ENCODE measurements at places on chromosomes 6 and 20. TPM values are rescaled to one million over a fixed set of nuclear protein-coding genes. Genes with fewer than 3 reads are reported as not detected.

DNA sequence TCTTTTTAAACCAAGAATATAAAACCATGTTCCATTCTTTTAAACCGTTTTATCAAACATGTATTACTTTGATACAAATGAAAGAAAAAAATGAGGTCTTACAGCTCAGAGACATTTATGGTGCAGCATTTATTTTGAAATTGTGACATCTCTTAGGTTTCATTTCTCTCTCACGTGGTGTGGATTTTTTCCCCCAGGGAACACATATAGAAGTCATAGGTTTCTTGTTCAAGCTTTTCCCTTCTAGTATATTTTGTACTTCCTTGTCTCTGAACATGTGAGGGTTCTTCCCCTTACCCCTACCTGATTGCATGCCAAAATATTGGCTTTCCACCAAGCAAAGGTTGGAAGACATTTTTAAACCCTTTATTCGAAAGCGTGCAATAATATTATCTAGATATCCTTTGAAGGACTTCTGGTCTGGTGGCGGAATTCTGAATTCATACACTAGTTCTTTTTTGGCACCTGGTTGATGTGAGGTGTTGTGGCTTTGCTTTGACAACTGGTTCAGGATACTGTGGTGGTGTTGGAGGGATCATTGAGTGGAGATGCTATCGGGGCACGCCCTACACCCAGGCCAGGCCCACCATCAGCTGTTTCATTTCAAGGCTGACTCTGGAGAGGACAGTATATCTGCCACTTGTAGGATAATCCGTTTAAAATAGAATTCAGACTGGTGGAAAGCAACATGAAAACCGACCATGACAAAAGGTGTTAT, 5.6 kb upstream of the FAM50B start:
- no peaks in the 10 kb centered on the region for H3K4me1 ChIP-seq
- H3K4me3 ChIP-seq = no peak overlapping the region
- no peak for DNase-seq
- no peaks in the 10 kb centered on the region for H3K36me3 ChIP-seq
- H3K27me3 ChIP-seq = no peaks in the 10 kb centered on the region
- H3K27ac ChIP-seq = no peak overlapping the region

DNA sequence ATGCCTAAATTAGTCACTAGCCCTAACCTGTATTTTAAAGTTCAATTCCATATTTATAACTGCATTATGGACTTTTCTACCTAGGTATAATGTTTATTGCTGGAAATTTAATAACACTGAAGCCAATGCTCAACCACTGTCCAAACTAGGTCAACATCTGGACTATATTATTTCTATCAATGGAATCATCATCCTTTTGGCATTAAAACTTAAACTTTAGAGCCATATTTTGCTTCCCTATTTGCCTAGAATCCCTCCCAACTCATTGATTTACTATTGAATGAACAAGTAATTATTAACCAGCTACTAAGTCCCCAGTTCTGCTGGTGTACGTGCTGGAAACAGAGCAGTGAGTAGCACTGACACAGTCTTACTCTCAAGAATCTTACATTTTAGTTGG, 291.7 kb upstream of the SPTLC3 start:
- no peaks in the 10 kb centered on the region for H3K27me3 ChIP-seq
- no peaks in the 10 kb centered on the region for H3K4me1 ChIP-seq
- H3K27ac ChIP-seq = no peak overlapping the region

DNA sequence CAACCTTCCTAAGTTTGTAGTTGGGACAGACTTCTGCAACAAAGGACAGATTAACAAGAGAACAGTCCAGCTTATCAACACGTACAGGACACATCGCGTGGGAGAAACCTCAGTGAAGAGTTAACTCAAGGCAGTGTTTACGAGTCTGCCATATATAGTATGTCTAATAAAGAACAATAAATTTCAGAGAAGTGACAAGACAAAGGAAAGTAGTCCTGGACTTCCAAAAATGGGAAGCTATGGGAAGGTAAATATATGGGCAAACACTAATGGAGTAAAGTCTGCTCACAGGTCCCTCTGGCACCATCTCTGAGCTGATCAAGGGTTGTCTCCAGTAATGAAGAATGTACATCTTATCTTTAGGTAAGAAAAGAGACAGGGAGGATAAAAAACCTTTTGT, 34.9 kb downstream of the GCM1 start:
- DNase-seq = no peak
- H3K36me3 ChIP-seq = no peaks in the 10 kb centered on the region
- peaks cover 5% of the 10 kb centered on the region for H3K27me3 ChIP-seq
- no peak overlapping the region for H3K27ac ChIP-seq
- H3K4me3 ChIP-seq = no peak overlapping the region

- H3K4me3 ChIP-seq = peak overlapping the region; percentile 7
- peaks cover 53% of the 10 kb centered on the region for H3K27me3 ChIP-seq
- H3K27ac ChIP-seq = no peak overlapping the region
- DNase-seq = no peak
- H3K36me3 ChIP-seq = no peaks in the 10 kb centered on the region
- H3K4me1 ChIP-seq = peaks cover 30% of the 10 kb centered on the region
Observed at GRCh38 chr6:98835149-98836024, 1.0 kb downstream of the POU3F2 start.

GRCh38 chr6:111602481-111603011, 3.1 kb downstream of the TRAF3IP2 start:
- no peaks in the 10 kb centered on the region for H3K27me3 ChIP-seq
- H3K4me1 ChIP-seq = peaks cover 14% of the 10 kb centered on the region
- no peak for DNase-seq

CST2 gene
- total RNA-seq = not detected

CPXM1 gene
- total RNA-seq = 0.71 TPM

RSPO3 gene
- not detected for total RNA-seq

DNA sequence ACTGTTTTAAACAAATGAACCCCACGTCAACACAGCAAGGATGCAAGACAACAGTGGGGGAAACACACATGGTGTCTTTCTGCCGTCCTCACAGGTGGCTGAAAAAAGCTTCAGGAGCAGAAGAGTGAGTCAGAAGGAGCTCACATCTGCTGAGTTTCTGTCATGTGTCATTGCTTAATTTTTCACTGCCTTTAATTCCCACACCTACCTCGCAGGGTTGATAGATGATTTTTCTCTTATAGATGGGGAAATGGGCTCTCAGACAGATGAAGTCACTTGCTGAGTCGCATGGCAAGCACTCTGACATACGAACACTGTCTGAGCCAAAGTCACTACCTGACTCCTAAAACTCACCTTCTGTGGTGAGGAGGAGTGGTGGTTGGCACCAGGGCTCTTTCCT, 28.3 kb upstream of the CARMIL1 start:
- H3K4me3 ChIP-seq = no peak overlapping the region
- no peaks in the 10 kb centered on the region for H3K36me3 ChIP-seq
- no peaks in the 10 kb centered on the region for H3K4me1 ChIP-seq
- no peak overlapping the region for H3K27ac ChIP-seq
- no peak for DNase-seq

FOXF2 gene
- total RNA-seq = not detected

DNA sequence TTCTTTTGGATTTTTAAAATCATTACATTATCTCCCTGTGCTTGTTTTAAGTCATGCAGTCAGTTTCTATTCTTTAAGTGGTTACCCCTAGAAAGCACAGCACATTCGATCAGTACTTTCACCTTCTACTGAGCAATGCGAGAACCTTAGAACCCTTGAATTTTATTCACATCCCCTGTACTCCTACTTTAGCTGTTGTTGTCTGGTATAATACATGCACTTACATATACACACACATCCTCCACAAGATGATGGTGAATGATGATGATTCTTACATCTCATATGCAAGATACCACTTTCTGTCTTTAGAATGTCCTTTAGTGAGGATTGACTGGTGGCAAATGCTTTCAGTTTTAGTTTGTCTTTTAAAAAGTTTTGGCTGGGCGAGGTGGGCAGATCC, 5.7 kb downstream of the CDC40 start:
- no peaks in the 10 kb centered on the region for H3K36me3 ChIP-seq
- no peak overlapping the region for H3K27ac ChIP-seq
- peaks cover 53% of the 10 kb centered on the region for H3K4me1 ChIP-seq
- no peak for DNase-seq
- no peak overlapping the region for H3K4me3 ChIP-seq

LRFN2 gene
- not detected for total RNA-seq

DNA sequence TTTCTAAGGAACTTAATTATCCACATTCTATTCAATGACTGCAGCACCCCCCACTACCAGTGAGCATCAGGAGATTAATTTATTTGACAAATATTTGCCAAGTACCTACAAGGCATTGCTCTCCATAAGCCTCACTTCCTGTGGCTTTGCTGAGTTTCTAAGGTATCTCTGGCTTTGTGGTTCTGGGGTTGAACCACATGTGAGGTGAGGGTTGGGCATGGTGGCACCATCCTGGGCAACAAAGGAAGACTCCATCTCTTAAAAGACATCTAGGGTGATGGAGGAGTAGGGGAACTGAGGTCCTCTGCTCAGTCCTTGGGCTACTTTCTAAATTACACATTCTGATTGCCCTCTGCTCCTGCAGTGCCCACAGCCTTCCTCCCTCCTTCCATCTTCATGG, 25.5 kb upstream of the WFDC2 start:
- no peaks in the 10 kb centered on the region for H3K36me3 ChIP-seq
- H3K4me3 ChIP-seq = no peak overlapping the region
- no peak overlapping the region for H3K27ac ChIP-seq

GRCh38 chr20:42492290-42492689, 697.4 kb downstream of the PTPRT start:
- H3K36me3 ChIP-seq = no peaks in the 10 kb centered on the region
- H3K4me1 ChIP-seq = no peaks in the 10 kb centered on the region
- no peaks in the 10 kb centered on the region for H3K27me3 ChIP-seq
- no peak overlapping the region for H3K4me3 ChIP-seq

DNA sequence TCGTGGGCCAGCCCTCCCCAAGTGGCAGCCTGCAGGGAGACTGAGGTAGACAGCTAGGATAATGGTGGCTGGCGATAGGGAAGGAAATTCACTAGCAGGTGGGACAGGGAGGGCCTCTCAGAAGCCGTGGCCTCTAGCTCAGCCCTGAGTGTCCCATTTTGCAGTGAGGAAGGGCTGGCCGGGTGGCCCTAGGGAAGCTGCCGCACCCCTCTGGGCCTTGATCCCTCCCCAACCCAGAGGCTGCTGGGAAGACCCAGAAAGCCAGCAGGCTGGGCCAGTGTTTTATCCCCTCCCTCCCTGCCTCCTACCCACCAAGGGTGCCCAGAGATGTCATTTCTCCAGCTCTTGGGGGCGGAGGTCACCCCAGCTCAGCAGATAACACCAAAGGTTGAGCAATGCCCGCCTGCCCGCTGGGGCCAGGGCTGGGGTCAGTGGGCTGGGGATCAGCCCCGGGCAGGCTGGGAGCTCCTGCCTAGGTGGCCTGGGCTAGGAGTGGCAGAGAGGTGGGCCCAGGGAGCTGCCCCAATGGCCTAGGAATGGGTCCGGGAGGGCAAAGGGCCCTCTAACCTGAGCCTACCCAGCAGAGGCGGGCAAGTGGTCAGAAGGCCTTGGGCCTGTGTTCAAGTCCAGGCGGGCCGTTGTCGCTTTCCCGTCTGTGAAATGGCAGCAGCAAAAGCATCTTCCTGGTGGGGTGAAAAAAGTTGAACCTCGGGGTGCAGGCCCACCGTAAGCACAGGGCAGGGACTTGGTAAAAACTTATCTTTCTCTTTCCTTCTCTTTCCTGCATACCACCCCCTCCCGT, 1.6 kb upstream of the CEBPB start:
- H3K27me3 ChIP-seq = no peaks in the 10 kb centered on the region
- no peak overlapping the region for H3K27ac ChIP-seq
- no peak overlapping the region for H3K4me3 ChIP-seq
- H3K4me1 ChIP-seq = peaks cover 16% of the 10 kb centered on the region

- H3K27me3 ChIP-seq = no peaks in the 10 kb centered on the region
- DNase-seq = no peak
- H3K27ac ChIP-seq = no peak overlapping the region
- no peaks in the 10 kb centered on the region for H3K4me1 ChIP-seq
- no peak overlapping the region for H3K4me3 ChIP-seq
Observed at GRCh38 chr6:42093582-42094329, 43.4 kb downstream of the TAF8 start.

DNA sequence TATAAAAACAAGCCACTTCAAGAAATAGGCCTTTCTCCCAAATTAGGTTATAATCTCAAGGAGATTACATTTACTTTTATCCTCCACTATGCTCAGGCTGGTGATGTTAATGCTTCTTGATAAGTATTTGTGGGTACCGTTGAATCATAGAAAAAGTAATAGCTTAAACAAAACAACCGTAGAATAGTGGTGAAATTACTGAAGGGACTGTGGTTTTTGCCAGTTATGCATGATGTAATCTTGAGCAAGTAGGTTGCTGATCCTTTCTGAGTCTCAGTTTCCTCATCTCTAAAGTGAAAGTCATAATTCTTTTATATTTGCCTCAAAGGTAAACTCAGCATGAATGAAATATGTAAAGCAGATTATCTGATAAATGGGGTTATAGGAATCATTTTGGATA, 187.3 kb upstream of the JAG1 start:
- no peak for DNase-seq
- no peaks in the 10 kb centered on the region for H3K36me3 ChIP-seq
- no peak overlapping the region for H3K27ac ChIP-seq
- H3K4me3 ChIP-seq = no peak overlapping the region
- no peaks in the 10 kb centered on the region for H3K27me3 ChIP-seq
- no peaks in the 10 kb centered on the region for H3K4me1 ChIP-seq

ULBP3 gene
- 1.2 TPM for total RNA-seq

VNN1 gene
- not detected for total RNA-seq

DNA sequence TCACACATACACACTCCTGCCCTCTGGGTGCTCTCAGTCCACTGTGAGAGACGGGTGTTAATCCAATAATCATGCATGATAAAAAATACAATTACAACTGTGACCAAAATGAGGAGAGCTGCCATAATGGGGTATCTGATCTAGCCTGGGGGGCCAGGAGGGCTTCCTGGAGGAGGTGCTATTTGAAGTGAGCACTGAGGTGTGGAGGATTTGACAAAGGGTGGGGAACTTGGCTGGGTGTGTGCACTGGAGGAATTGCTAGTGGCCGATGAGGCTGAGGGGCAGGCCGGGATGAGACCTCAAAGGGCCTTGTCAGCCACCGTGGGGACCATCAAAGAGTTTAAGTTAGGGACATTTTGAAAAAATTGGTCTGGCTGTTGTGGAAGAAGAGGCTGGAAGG, 34.8 kb downstream of the VSTM2L start:
- H3K4me3 ChIP-seq = no peak overlapping the region
- DNase-seq = no peak
- no peaks in the 10 kb centered on the region for H3K36me3 ChIP-seq
- no peaks in the 10 kb centered on the region for H3K27me3 ChIP-seq
- H3K27ac ChIP-seq = no peak overlapping the region
- no peaks in the 10 kb centered on the region for H3K4me1 ChIP-seq

ADTRP gene
- 3.2 TPM for total RNA-seq

HCRTR2 gene
- not detected for total RNA-seq

- H3K27me3 ChIP-seq = peaks cover 5% of the 10 kb centered on the region
- H3K27ac ChIP-seq = peak overlapping the region; percentile 51
- peak overlapping the region; percentile 37 for H3K4me3 ChIP-seq
- H3K36me3 ChIP-seq = no peaks in the 10 kb centered on the region
- peak; percentile 17 for DNase-seq
- peaks cover 10% of the 10 kb centered on the region for H3K4me1 ChIP-seq
Observed at GRCh38 chr6:44219053-44219814, 2.5 kb downstream of the MYMX start.

RFX6 gene
- total RNA-seq = not detected

PCNA gene
- total RNA-seq = 654 TPM
